GDM1 (cell line): ENCODE measurements at places on chromosomes 4 and X.

- no peak for DNase-seq
These were observed 997.3 kb downstream of the ARAP2 start for GRCh38 chr4:35247047-35247446.

DNA sequence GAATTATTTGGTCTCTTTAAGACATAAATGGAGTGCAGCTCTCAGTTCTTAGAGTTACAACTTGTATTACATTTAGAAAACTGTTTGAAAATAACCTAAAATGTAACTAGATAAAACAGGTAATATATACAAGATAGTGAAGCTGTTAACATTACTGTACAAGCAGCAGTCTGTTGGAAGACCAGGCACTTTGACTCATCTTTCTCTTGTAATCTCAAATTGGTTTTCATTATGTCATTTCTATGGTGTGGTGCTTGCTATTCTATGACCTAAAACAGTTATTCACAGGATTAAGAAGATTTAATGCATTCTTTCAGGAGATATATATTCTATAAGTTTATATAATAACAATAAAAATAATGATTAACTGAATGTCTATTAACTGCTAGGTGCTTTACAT lies 282.5 kb upstream of the PITX2 start:
- DNase-seq: no peak

GRCh38 chr4:38101563-38101962 lies 141.4 kb downstream of the PTTG2 start:
- no peak for DNase-seq

DNA sequence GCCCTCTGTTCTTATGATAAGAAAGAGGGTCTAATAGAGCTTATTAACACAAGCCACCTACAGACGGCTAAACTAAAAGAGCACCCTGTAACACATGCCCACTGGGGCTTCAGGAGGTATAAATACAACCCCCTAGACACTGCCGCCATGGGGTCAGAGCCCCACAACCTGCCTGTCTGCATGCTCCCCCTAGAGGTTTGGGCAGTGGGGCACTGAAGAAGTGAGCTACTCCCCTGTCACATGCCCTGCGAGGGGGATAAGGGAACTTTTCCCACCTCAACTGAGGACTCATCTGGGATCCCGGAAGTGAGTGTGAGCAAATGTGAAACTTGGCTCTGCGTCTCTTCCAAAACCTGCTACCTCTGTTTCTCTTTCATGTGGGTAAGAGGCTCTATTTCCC lies 334.5 kb downstream of the ADAM29 start:
- DNase-seq: no peak

DNA sequence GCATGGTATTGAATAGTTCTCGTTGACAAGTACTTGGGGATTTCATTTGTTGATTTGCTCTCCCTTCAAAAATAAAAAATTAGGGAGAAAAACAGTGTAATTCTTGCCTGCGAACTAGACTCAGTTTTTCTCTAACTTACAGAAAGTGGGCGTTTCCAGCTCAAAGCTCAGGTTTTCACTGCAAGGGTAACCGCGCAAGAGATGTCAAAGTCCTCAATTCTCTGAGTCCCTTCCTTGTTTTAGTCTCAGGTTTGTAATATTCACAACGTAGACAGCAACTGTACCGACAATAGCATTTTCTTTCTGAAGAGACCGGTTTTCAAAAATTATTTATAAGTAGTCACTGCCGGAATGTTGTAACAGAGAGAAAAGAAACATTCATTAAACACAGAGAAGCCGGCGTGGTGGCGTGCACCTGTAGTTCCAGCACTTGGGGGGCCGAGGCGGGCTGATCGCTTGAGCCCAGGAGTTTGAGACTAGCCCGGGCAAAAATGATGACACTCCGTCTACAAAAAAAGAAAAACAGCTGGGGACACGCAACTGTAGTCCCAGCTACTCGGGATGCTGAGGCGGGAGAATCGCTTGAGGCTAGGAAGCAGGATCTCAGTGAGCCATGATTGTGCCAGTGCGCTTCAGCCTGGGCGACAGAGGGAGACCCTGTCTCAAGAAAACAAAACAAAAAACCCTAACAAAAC lies 774 bp downstream of the ZCCHC4 start:
- no peak for DNase-seq

DNA sequence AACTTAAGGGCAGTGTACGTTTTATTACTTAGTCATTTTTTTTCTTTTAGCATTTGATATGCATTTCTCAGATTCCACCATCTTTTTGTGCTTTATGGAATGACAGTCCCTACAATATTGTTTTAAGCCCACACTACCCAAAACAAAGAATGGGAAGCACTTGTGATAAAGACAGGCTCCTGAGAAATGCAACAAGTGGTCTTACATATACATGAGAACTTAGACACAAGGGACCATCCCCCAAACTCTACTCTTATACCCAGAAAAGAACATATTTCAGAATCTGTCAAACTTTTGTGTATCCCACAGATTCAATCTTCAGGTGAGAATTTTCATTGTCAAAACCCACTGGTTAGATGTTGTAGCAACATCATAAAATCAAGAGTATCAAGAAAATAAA lies 491.1 kb downstream of the AFF2 start:
- no peak for DNase-seq

DNA sequence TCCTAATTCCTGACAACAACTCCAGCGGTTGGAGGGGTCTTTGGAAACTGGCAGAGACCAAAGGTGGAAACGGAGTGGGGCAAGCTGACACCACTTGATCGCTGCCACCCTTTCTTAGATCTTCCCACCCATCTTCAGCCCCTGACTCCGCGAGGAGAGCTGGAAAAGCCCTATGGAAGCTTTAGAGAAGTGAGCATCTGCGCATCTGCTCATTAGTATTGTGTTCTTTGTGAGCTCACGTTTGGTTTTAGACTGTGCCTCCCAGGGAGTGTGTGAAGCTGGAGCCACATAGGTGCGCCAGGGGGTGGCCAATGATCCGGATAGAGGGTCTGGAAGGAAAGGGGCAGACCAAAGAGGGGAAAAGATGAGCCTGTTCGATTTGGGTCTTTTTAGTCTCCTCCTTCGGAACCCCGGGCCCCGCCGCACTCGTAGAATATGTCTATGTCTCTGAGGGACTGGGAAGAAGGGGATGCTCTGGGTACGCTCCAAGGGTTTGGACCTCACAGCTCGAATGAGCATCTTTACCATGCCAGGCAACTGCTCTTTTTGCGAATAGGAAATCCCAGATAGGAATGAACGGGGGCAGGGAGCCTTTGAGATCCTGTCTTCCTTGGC lies 578 bp upstream of the DKK2 start:
- DNase-seq: no peak

GRCh38 chr4:161791796-161792556 lies 371.8 kb downstream of the FSTL5 start:
- no peak for DNase-seq

DNA sequence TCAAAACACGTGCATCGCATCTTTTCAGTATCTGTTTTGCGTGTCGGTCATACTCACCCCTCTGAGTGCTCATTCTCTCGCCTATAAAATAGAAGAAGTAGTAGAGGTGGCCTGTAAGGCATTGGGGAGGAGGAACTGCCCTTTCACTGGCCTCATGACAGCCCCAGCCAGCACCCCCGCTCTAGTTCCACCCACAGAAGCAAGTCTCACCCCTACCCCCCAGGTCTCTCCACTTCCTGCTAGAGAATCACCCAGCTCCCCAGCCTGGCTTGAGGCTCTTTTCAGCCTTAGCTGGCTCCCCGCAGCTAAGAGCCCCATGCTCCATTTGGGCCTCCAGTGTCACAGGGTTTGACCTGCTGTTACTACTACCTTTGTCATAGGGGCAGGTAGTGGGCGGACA lies 11.8 kb downstream of the HDAC6 start:
- no peak for DNase-seq

- no peak for DNase-seq
These were observed 23.0 kb downstream of the SNX25 start for GRCh38 chr4:185232370-185232769.

GRCh38 chr4:38873290-38873944 lies 5.8 kb downstream of the FAM114A1 start:
- peak; percentile 11 for DNase-seq

GRCh38 chr4:107094332-107094731 lies 58.2 kb upstream of the DKK2 start:
- no peak for DNase-seq

GRCh38 chr4:15149234-15149838 lies 147.1 kb downstream of the CPEB2 start:
- DNase-seq: no peak

DNA sequence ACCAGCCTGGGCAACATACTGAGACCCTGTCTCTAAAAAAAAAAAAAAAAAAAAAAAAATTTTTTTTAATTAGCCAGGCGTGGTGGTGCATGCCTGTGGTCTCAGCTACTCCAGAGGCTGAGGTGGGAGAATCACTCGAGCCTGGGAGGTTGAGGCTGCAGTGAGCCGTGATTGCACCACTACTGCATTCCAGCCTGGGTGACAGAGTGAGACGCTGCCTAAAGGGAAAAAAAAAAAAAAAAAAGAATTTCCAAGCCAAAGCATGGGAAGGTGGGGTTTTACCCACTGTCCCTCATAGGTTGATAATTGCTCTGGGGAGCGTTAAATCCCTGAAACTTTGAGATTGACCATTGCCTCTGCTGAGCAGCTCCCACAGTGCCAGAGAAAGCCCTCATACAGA lies 427.5 kb downstream of the BCOR start:
- no peak for DNase-seq

DNA sequence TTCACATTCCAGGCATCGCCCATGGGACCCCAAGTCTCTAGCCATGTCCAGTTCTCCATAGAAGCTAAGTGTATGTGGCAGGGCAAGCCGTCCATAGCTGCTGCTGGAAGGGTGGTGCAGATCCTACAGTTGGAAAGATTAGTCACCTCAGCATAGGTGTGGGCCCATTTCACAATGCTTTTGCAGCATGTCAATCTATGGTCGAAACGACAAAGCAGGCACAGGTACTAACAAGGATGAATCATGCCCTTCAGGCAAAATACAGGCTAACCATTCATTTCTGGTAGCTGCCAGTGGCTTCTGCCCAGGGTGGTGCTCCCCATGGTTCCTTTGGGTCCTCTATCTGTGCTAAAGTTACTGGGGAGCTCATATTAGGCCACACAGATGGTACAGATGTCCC lies 225.2 kb downstream of the ADGRL3 start:
- DNase-seq: no peak

DNA sequence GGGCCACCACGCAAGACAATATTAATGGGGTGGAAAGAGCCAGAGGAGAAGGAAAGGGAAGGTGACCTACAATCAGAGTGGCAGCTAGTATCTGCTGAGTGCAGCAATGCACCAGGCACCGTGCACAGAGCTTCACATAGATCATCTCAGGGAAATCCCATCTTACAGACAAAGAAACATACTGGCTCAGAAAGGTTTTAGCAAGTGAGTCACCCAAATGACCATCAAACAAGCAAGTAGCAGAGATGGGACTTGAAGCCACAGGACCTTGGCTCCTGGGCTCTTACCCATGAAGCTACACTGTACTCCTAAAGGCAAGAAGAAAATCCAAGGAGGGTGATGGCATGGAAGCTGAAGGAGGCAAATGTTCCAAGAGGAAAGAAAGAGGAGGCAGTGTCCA lies 6.8 kb downstream of the ANXA5 start:
- DNase-seq: no peak

DNA sequence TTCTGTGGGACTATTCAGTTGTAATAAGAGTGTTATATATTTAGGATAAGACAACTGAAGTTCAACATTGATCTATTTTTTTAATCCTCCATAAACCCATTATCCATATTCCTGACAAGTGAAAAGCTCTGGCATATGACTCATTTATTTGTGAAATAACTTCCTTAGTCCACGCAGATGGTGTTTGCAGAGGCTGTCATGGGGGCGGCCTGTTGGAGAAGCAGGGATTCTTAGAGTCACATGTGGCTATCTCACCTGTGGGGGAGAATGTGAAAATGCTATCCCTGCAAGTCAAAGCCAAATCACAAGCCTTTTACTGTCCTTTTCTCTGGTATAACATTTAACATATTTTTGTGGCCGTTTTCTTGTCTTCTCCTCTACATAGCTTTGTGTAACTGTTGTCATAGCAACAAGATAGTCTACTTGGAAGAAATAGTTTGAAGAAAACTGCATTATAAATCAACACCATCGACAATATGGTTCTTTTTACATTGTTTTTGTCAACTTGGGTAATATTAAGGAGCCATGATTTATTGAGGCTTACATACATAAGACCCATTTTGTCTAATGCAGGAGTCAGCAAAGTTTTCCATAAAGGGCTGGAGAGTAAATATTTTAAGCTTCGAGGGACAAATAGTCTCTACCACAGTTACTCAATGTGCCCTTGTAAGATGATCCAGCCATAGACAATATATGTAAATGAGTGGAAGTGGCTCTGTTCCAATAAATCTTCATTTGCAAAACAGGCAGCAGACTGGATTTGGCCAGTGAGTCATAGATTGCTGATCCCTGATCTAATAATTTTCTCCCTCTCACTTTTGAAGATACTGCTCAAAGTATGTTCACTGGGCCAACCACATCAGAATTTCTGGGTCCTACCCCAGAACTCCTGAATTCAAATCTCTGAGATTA lies 395.0 kb downstream of the DTHD1 start:
- DNase-seq: no peak

GRCh38 chrX:70960730-70961129 lies 29.8 kb upstream of the SLC7A3 start:
- peak; percentile 0 for DNase-seq

- DNase-seq: no peak
These were observed 457.4 kb upstream of the TEX13C start for GRCh38 chrX:124862301-124862700.

- peak; percentile 14 for DNase-seq
These were observed 3.8 kb downstream of the HPGDS start for GRCh38 chr4:94338681-94339351.

DNA sequence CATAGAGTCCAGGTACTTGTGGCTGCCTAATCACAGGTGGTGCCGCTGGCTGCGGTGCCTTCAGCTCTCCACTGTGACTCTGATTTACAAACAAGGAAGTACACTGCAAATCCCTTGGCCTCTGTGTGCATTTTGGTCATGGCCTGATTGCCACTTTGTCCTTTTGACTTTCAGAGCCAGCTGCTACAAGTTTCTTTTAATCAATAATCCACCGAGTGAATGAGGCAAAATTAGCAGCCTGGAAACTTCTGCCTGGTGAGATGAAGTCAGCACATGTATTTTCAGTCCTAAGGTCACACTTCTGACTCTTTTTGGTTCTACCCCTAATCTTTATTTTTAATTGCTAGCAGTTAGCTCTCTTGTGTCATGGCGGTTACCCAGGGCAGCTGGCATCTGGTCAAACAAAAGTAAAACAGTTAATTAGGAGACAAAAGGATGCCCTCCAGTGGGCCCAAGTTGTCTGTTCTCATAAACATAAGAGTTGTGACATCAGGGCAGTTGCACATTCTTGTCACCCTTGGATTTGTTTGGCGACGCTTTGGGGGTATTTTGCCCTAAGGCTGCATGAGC lies 62.3 kb upstream of the LNX1 start:
- DNase-seq: no peak

GRCh38 chr4:174948826-174949225 lies 30.7 kb downstream of the ADAM29 start:
- DNase-seq: no peak

DNA sequence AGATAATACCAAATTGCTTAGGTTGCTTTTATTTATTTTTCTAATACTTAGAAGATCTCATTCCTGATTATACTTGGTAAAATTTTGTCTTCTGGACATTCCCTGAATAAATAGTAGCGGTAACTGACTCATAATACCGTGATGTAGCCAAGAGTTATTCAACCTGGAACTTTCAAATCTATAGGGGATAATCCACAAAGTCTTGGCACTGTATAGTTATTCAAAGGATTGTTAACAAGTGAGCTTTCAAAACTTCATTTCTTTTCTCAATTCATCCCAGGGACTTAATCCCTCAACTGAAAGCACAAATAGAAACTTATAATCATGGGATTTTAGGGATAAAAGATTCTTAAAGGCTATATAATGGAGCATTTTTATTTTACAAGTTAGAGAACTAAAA lies 1383.3 kb downstream of the FAM133A start:
- no peak for DNase-seq
